ENCODE measurements at places on chromosomes 5 and 9.

DNA sequence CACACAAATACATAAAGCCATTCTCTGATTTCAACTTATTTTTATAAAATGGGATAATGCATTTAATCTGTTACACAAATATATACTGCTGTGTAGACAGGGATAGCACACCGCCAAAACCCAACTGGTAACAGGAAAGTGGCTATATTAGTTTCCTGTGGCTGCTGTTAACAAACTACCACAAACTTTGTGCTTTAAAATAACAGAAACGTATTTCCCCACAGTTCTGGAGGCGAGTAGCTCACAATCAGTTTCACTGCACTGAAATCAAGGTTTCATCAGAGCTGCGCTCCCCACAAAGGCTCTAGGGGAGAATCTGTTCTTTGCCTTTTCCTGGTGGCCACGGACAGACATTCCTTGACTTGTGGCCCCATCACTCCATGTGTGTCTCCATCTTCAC lies 94.0 kb downstream of the MLLT3 start:
- no peak for DNase-seq

DNA sequence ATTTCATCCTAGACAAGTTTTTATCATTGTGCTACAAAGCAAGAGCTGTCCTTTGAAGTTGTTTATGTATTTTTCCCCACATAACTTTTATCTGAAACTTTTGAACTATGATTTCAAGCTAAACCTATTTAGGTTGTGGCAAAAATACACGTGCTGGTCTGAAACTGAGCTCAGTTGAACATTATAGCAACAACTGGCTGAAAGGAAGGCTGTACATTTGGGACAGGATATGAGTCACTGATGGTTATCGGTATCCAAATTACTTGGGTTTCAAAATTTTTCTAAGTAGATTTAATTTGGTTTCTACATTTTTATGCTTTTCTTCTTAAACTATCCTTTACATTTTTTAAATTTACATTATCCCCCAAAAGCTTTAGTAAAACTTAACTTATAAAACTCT lies 627.3 kb upstream of the NUDT12 start:
- DNase-seq, result peak; percentile 56

DNA sequence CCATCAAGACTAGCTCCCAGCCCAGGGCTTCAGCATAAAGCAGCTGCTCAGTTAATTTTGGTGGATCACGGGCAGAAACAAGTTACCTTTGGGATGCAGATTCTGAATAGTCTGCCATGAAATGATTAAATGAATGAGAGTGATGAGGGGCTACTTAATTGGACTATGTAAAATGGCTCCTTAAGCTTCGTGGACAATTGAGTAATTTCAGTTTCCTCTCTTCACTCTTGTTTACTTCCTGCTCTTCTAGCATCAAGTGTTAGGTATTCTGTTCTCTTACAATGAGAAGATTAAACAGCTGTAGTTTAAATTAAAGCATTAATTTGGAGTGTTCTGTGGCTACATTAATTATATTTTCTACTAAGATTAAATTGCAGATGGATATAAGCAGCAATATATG lies 28.1 kb downstream of the PIK3R1 start:
- no peak for DNase-seq

DNA sequence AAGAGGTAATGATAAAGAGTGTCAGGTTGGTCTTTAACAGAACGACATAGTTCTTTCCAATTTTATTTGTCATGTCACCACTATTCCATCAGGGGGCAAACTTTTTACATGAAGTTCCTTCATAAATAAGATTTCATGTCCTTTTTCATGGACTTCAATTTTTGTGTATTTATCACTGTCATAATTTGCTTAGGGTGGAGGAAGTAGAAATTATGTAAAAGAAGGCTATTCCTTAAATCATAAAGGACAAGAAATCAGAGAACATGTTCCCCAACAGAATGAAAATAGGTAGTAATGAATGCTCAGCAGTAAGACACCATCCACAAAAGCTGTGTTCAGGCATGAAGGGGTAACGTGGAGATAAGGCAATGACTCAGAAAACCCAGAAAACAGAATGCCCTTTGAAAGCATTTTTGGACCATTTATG lies 72.7 kb downstream of the ZFAND5 start:
- DNase-seq, result no peak

- DNase-seq, result no peak
Observed at GRCh38 chr5:142478113-142478512, 153.3 kb upstream of the SPRY4 start.

DNA sequence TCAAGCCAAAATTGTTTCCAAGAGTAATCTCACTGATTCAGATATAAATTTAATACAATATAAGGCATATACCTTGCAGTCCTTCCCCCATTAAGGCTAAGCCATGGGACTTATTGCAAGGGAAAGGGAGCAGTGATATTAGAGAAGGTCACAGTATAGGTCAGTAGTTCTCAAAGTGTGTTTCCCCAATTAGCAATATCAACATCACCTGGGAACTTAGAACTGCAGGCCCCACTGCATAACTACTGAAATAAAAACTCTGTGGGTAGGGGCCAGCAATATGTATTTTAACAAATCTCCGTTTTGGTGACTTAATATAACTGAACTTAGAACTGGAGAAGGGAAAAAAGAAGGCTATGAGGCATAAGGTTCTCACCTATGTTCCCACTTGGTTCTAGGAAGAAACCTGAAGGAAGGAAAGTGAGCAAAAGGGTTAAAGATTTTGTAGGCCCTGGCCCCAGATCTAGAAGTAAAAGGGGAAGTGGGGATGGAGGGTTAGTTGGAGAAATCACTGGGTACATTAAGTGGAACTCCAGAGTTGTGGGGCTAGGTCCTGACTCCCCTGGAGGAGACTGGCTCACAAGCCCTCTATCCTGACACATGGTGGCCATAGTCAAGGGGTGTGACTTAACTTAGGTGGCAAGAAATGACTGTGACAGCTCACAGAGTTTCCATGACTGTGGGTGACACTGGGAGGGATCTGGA lies 40.7 kb downstream of the WDR36 start:
- no peak for DNase-seq

DNA sequence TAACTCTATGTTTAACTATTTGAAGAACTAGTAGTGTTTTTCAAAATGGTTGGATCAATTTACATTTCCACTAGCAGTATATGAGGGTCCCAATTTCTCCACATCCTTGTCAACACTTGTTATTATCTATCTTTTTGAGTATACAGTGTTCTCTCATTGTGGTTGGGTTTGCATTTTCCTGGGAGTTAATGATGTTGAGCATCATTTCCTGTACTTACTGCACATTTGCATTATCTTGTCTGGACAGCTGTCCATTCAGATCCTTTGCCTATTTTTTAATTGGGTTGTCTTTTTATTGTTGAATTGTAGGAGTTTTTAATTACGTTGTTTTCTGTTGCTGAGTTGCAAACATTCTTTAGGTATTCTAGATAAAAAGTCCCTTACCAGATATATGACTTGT lies 103.4 kb upstream of the LRRTM2 start:
- DNase-seq, result no peak

DNA sequence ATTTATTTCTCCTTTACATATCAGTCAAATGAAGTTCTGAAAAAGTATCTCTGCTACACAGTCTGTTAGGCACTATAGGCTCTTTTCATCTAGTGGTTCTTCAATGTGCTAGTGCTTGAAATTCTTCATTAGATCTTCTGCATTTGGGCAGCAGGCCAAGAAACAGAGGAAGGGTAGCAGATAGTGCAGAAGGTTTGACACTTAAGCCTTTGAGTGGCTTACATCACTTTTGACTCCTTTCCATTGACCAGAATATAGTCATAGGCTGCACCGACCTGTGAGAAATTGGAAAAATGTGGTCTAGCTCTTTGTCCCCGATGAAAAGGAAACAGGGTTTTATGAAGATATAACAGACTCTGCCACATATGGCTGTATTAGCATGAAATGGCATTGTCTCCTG lies 459.5 kb upstream of the PTGER4 start:
- DNase-seq, result no peak

DNA sequence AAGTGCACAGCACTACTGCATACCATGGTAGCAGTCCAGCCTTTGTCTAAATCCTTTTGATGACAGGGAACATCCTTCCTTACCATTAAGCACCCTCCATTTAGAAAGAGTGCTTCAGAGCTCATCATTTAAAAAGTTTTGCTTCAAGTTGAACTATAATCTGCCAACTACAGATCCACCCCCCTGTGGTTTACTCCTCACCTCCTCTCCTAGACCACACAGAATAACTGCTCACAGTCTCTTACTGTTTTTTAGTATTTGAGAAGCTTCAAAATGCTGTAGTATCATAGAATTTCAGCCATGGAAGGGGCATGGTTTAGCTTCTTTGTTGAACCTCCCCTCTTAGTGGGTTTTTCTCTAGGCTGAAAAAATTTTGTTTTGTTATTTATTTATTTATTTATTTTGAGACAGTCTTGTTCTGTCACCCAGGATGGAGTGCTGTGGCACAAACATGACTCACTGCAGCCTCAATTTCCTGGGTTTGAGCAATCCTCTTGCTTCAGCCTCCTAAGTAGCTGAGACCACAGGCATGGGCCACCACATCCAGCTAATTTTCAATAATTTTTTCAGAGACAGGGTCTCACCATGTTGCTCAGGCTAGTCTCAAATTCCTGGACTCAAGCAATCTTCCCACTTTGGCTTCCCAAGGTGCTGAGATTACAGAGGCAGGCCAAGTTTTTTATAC lies 384.3 kb upstream of the RFX3 start:
- DNase-seq, result no peak

GRCh38 chr5:141662028-141662427 lies 10.8 kb upstream of the FCHSD1 start:
- no peak for DNase-seq

Measured in HS-27A (cell line).